Activated CD4-positive, CD25-positive, alpha-beta regulatory T cell treated with anti-CD3 and anti-CD28 coated beads, Interleukin-2, amount 50 U/mL, for 24 hours (primary cell): ENCODE measurements at places on chromosomes 3 and 15.

- ATAC-seq: no peak
These were observed 38.6 kb downstream of the TAFA4 start for GRCh38 chr3:68893600-68894239.

- ATAC-seq: peak; percentile 61
These were observed 66.1 kb downstream of the SLC30A4 start for GRCh38 chr15:45456212-45457106.

GRCh38 chr3:114464548-114464947 lies 170.7 kb downstream of the TIGIT start:
- ATAC-seq: peak; percentile 82

GRCh38 chr3:46405301-46406019 lies 1.4 kb downstream of the CCR5AS start:
- ATAC-seq: no peak

- ATAC-seq: no peak
These were observed 771.7 kb downstream of the IGSF11 start for GRCh38 chr3:118262800-118263402.

DNA sequence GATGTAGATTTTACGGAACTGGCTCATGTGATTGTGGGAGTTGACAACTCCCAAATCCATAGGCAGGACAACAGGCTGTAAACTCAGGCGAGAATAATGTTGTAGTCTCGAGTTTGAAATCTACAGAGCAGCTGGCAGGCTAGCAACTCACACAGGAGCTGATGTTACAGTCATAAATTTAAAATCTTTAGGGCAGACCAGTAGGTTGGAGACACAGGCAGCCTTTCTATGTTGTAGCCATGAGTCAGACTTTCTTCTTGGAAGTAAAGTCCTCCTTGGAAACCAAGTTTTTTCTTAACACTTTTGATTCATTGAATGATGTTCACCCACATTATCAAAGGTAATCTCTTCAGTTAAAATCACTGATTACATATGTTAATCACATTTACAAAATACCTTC lies 89.1 kb upstream of the ALCAM start:
- ATAC-seq: no peak

DNA sequence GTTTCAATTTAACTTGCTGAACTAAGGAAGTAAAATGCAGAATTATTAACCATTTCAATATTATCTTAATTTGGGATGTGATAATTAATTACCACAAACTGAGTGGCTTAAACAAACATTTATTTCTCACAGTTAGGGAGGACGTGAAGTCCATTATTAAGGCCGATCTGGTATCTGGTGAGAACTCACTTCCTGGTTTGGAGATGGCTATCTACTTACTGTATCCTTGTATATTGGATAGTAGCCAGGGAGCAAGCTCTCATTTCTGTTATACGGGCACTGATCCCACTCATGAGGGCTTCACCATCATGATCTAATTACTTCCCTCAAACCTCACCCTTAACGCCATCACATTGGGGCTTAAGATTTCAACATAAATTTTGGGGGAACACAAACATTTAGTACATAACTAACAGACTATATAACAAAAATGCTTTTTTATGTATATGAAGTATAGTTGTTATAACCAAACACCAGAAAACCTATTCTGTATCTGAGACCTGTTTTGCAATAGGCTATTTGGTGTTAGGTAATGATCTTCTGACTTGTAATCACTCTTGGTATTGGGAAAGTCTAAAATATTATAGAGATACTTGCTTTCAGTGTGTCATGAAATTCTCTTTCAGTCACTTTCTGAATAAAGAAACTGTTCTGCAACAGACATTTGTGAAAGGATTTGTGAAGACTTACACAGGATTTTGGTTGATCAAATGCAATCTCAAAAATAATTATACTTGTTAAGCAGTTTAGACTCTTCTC lies 4.7 kb upstream of the KPNA4 start:
- no peak for ATAC-seq

DNA sequence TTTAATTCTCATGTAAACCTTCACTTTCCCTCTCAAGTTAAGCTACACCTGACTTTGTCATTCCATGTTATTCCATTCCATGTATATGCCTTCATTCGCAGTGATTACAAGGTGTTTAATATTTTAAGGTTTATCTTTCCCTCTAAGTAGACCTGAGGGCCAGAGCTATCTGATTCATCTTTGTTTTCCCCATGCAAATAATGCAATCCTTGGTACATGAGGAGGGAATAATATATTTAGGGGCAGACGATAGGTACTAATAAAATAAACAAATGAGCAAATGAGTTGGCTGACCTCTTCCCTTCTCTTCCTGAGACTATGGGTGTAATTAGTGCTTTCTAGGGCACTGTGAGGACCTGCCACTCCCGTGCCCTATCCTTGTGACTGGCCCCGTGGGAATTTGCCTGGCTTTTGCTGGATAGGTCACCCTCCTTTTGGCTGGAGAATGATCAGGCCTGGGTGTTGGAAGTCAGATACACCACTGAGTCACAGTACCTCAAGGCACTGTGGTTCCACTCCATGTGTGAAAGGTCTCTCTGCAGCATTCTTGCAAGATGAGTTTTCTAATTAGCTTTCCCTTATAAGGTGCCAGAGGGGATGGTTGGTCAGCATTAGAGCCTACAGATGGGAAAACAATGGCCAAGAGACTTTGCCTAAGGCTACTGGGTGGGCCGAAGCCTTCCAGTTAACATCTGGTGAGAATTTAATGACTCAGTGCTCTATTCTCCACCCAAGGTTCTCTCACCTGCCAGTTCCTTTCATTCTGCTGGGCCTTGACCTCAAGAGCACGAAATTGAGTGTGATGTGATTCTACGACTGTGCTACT lies 183.2 kb downstream of the P3H2 start:
- ATAC-seq: no peak

DNA sequence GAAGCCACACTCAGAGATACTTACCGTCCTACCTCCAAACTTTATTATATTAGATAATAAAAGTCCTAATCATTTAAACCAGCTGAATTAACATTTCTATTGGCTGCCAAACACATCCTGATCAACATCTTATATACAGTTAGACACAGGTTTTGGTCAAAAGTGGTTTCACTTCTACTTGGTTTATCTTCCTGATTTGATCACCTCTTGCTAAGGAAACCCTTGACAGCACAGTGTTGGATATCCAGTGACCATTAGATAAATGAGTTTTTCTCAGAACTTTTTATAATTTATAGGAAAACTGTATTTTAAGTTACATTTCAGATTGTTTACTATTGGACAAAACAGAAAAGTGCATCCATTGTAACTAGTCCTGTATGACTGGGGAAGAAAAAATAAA lies 198.4 kb upstream of the NR2F2 start:
- ATAC-seq: no peak
